ENCODE measurements at places on chromosomes 2 and 18.

DNA sequence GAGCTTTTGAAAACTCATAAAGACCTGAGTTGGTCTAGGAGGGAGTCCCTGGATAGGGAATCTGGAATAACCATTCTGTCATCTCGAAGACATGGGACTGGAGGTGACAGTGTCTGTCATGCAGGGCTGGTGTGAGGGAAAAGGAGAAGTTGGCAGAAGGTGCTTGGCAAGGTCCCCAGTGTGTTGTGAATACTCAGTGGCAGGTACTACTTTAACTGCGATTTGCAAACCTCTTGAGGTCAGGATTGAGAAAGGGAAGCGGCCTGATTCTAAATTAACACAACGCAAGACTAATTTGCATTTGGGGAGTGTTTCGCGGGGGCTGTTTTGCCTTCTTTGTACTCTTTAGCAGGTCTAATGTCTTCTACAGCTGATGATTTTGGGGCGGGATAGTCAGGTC is 77.0 kb upstream of the TMEM200C start:
- no peak for DNase-seq

DNA sequence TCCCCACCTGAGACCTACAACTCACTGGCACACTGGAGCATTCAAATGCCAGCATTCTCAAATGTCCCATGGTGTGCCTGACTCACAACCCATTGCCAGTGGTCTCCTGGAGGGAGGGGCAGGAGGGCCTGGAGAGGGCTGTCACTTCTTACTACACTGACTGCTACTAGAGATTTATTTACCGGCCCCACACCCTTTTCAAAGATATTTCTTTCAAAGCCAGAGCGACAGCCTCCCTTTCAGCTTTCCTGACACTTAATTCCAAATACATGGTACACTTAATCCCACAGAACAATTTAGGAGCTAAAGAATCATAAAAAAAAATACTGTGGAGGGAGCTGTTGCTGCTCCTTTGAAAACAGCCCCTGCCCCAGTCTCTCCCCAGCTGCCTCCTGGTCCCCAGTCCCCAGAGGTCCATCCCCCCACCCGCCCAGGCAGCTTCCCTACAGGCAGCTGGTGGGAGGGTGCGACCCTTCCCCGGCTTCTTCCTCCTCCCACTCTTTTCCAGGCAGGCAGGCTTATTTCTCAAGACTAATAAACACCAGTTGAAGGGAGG is 129.1 kb upstream of the SMAD2 start:
- no peak for DNase-seq

DNA sequence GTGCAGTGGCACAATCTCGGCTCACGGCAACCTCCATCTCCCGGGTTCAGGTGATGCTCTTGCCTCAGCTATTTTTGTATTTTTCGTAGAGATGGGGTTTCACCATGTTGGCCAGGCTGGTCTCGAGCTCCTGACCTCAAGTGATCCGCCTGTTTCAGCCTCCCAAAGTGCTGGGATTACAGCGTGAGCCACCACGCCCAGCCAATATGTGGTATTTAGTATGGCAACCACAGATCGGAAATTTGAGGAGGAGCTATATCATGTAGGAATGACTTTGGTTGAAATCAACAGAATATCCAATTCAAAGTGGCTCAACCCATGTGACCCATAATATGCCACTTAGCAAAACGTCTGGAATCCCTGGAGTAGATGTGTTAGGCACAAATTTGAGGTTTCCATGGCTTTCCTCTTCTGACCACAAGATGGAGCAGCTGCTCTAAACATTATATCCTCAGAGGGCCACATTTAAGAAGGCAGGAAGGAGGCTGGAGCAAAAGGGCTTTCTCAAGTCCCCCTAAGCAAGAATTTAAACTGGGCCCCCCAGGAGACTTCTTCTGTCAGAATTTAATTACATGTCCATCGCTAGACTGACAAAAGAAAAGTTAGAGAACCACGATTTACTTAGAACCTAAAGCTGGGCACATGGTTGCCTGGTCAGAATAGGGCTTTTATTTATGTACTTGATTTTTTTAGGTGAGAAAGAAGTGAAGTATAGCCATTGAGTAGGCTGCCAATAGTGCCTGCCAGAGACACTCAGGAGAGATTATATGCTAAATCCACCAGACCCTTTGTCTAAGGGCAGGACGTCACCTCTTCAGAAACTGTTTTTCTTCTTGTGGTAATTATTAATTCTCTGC is 49.6 kb upstream of the ITSN2 start:
- DNase-seq = peak; percentile 75

DNA sequence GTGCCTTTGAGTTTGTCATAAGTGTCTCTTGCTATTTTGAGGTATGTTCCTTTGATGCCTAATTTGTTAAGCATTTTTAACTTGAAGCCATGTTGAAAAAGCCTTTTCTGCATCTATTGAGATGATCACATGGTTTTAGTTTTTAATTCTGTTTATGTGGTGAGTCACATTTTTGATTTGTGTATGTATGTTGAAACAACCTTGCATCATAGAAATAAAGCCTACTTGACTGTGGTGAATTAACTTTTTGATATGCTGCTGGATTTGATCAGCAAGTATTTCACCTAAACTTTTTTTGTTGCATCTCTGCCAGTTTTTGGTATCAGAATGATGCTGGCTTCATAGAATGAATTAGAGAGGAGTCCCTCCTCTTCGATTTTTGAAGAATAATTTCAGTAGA is 469.7 kb downstream of the CDH2 start:
- DNase-seq = no peak

- DNase-seq = no peak
Observed at GRCh38 chr18:55539240-55539639, 48.8 kb downstream of the TCF4 start.

DNA sequence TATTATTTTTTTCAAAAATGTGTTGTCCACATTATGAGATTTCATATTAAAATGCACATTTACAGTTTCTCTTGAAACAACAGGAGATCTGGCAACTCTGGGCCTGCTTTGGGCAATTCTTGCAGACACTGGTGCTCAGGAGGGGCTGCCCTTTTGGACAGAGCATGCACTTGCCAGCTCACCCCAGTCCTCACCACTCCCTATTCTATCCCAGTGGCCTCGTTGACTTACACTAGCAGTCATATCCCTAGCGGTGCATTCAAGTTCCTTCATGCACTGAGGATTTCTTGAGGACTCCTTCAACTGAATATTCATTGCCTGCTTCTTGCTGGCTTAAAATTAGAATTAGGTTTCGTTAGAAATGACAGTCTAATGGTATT is 87.9 kb upstream of the FHL2 start:
- no peak for DNase-seq

- DNase-seq = no peak
Observed at GRCh38 chr2:8796315-8796848, 41.0 kb downstream of the KIDINS220 start.

GRCh38 chr2:168459256-168459655 is 3.2 kb downstream of the CERS6 start:
- no peak for DNase-seq

DNA sequence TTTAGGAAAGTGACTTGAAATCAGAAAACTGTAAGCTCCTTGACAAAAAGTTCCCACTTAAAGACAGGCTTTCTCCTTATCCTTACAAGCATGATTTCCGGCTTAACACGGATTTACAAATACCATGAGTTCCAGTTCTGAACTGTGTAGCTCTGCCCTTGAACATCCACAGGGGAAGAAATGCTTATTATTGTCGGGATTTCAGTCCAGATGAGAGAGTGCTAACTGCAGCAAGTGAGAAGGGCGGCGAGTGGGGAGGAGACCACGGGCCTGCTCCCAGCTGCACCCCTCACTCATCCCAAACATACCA is 73.1 kb downstream of the LRRC30 start:
- no peak for DNase-seq

- DNase-seq = no peak
Observed at GRCh38 chr2:42721898-42722297, 42.0 kb downstream of the OXER1 start.

GRCh38 chr2:120951693-120952092 is 216.0 kb downstream of the GLI2 start:
- DNase-seq = no peak

- no peak for DNase-seq
Observed at GRCh38 chr18:35861367-35862118, 110.9 kb upstream of the RMP24 start.
